ENCODE measurements at places on chromosomes 16 and 17.
A peak's percentile ranks its signal among the peaks of the same experiment; 100 is the strongest.

GRCh38 chr17:67485666-67486065 is 108.6 kb downstream of the PITPNC1 start:
- no peak for DNase-seq

GRCh38 chr17:43469145-43469544 is 14.6 kb upstream of the DHX8 start:
- peak; percentile 87 for DNase-seq

- peak; percentile 67 for DNase-seq
Measured at GRCh38 chr16:5033256-5034166, at the start of gene NAGPA. TSS of gene NAGPA (minus strand) at chr16:5033935. CDS start at chr16:5033914, 21 bp downstream.

GRCh38 chr17:75353176-75353575 is 52.3 kb downstream of the GRB2 start:
- DNase-seq = no peak

DNA sequence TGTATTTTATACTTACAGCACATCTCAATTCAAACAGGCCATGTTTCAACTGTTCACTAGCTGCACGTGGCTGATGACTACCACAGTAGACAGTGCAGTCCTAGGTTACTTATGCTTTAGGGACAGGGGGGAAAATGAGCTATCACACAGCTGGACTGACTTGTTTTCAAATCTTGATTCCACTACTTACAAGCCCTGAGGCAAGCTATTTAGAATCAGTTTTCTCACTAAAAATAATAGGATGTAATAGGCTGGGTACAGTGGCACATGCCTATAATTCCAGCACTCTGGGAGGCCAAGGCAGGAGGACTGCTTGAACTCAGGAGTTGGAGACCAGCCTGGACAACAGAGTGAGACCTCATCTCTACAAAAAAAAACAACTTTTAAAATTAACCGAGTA is 10.3 kb downstream of the GLG1 start:
- DNase-seq = no peak

Data from H4 (cell line).